ENCODE measurements at places on chromosomes 2 and 18. TPM values are rescaled to one million over a fixed set of nuclear protein-coding genes. Genes with fewer than 3 reads are reported as not detected.

The DNAH6 gene
- total RNA-seq = 0.36 TPM

GRCh38 chr2:25724756-25725155 is 51.4 kb upstream of the DTNB start:
- no peaks in the 10 kb centered on the region for H3K36me3 ChIP-seq
- no peak overlapping the region for H3K4me3 ChIP-seq
- H3K4me1 ChIP-seq = no peaks in the 10 kb centered on the region
- no peak for DNase-seq
- H3K27ac ChIP-seq = no peak overlapping the region

DNA sequence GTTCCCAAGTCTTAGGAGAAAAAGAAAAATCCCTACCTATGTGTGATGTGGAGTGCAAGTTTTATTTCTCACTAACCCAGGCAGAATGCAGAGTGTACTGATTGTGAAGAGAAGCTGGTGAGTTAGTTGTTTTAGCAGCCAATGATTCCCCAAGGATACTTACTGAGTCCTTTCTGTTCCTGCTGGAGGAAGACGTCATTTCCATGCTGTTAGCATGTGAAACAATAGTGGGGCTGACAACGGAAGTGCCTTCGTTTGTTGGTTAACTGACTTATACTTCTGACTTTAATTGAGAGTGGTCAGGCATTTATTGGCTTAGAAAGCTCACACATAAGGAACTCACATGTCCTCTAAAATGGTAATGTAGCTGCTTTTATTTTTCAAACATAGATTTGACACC is 180.6 kb downstream of the MC4R start:
- no peaks in the 10 kb centered on the region for H3K36me3 ChIP-seq
- H3K4me3 ChIP-seq = no peak overlapping the region
- H3K27ac ChIP-seq = no peak overlapping the region
- H3K4me1 ChIP-seq = no peaks in the 10 kb centered on the region
- no peaks in the 10 kb centered on the region for H3K27me3 ChIP-seq

DNA sequence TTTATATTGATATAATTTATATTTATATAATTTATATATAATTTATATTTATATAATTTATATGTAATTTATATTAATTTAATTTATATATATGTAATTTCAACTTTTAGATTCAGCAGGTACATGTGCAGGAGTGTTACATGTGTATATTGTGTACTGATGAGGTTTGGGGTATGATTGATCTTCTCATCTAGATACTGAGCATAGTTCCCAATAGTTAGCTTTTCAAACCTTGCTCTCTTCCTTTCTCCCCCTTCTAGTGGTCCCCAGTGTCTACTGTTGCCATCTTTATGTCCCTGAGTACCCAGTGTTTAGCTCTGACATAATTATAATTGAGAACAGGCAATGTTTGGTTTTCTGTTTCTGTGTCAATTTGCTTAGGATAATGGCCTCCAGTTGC is 1335.3 kb upstream of the CDH2 start:
- no peaks in the 10 kb centered on the region for H3K27me3 ChIP-seq
- H3K36me3 ChIP-seq = no peaks in the 10 kb centered on the region
- no peak overlapping the region for H3K4me3 ChIP-seq

DNA sequence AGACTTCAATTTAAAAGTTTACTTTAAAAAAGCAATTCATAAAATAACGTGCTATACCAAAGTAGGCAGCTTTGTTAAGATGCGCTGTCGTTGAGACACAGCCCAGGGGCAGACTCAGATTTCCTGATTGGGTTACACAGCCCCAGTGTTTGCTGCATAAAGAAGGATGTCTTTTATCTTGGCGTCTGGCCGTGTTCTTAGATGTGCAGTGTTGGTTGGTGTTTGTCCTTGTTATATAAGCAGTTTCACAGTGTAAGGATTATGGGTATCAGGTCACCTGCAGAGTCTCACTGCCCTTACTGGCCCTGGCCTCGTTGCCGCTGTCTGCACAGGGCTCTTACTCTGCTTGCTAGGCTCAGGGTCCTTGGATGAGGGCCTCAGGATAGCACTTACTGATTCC is 108.5 kb downstream of the WDSUB1 start:
- H3K36me3 ChIP-seq = peaks cover 19% of the 10 kb centered on the region
- DNase-seq = no peak
- H3K27me3 ChIP-seq = no peaks in the 10 kb centered on the region
- H3K4me3 ChIP-seq = no peak overlapping the region
- no peaks in the 10 kb centered on the region for H3K4me1 ChIP-seq

DNA sequence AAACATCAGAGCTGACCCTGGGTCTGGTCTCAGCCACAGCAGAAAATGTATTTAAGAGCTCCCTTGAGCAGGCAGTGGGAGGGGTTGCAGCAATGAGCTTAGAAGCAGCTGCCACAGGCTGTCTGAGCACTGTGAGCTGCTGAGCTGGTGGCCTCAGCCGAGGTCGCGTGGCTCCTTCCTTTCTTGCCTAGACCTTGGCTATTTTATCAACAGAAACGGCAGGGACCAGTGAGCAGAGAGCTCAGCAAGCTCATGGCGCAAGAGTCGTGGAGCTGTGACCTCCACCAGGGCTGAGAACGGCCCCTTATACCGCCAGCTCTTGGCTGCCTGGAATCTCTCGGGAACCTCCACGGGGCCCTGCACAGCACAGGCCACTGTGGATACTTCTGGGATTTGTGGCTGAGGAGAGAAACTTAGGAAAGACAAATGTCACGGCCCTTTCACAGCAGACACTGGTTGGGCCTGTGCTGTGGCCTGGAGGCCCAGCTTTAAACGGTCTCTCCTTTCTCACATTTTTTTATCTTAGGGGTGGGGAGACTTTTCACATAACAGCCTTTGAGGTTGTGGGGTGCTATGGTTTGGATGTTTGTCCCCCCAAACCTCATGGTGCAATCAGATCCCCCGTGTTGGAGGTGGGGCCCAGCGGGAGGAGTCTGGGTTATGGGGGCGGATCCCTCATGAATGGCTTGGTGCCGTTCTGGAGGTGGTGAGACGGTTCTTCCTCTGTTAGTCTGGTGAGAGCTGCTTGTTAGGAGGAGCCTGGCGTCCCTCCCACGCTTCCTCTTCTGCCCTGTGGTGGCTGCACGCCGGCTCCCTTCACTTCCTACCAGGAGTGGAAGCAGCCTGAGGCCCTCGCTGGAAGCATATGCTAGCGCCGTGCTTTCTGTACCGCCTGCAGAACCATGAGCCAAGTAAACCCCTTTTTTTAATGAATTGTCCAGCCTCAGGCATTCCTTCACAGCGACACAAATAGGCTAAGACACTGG is 1.7 kb downstream of the ALLC start:
- no peak overlapping the region for H3K27ac ChIP-seq
- H3K36me3 ChIP-seq = no peaks in the 10 kb centered on the region
- H3K4me3 ChIP-seq = no peak overlapping the region

Measured in osteoblast (primary cell).